ENCODE measurements at places on chromosomes 3 and 15.

DNA sequence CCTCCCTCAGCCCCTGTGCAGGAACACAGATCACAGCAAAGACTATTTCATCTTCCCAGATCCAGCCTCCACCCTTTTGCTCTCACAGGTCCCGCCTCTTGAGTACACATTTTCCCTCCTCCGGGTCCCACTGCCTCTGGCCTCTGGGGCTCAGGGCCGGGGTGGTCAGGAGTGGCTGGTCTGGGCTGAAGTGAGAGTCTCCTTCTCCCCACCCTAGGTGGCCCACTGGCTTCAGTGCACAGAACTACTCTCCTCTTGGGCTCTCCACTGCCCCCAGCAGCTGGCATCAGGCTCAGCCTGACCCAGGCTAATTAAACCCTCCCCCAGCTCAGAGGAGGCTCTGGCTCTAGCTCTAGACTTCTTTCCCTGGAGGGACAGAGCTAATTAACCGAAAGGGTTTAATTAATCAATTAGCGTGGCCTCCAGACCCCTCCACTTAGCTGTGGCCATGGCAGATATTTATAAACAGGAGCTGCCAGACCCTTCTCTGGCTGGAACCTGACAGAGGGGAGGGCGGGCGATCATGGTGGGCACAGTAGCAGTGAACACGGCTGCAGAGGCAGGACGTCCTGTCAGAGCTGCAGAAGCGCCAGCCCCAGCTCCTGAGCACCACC lies 15.1 kb downstream of the DUSP7 start:
- no peak for DNase-seq

- no peak for DNase-seq
Observed at GRCh38 chr3:108218811-108219210, 3.4 kb downstream of the IFT57 start.

GRCh38 chr15:85615930-85616329 lies 178.8 kb downstream of the KLHL25 start:
- no peak for DNase-seq

GRCh38 chr3:25156626-25157025 lies 271.4 kb upstream of the RARB start:
- no peak for DNase-seq

GRCh38 chr3:13106308-13107001 lies 33.2 kb upstream of the IQSEC1 start:
- peak; percentile 43 for DNase-seq

DNA sequence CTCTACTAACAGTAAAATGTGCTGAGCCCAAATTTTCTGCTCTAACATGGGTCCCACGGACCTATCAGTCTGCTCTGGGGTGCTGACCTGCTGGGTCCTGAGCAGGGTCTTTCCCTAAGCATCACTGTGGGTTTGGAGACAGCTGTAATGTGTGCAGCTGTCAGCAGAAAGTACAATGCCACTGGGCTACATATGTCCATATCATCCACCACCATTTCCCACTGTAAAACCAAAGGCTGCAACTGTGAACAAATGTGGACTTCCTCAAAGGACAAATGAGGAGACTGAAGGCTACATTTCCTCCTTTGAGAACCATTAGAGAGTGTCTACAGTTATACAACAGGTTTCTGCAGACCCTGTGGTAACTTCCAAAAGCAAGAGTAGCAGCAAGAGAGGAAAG lies 33.8 kb upstream of the IP6K2 start:
- DNase-seq = no peak

GRCh38 chr3:38021196-38021595 lies 8.2 kb downstream of the PLCD1 start:
- no peak for DNase-seq
